ENCODE measurements at places on chromosomes 2 and 18.

GRCh38 chr2:42102024-42102590, 54.3 kb downstream of the PKDCC start:
- DNase-seq, result no peak

- DNase-seq, result no peak
Measured at GRCh38 chr2:44979581-44979980, 29.7 kb downstream of the SIX2 start.

DNA sequence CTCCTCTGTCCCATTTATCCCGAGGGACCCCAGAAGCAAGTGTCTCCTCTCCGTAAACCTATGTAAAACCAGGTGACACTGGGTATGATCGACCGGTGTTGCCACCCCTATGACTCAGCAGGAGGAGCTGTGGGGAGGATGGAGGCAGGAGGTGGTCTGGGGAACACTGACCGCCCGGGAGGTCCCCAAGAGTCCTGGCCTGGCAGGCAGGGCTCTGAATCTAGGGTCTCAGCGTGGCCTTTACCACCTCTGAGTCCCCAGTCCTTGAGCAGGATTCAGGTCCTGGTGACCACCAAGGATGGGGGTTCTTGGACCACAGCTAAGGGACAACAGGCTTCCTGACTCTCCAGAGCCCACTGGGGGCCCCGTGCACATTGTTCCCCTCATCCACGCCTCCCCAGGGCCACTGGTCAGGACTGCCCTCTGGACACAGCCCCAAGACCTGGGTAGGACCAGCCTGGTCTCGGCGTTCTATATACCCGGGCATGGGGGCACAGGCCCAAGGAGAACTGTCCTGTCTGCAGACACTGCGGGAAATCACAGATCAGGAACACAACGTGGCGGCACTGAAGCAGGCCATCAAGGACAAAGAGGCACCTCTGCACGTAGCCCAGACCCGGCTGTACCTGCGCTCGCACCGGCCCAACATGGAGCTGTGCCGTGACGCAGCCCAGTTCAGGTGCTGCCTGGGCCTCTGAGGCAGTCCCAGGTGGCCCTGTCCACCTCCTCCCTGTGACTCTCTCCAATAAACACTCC, 4.0 kb downstream of the TEKT4 start:
- DNase-seq, result no peak

GRCh38 chr2:111042261-111042660, 78.5 kb upstream of the BCL2L11 start:
- DNase-seq, result no peak

DNA sequence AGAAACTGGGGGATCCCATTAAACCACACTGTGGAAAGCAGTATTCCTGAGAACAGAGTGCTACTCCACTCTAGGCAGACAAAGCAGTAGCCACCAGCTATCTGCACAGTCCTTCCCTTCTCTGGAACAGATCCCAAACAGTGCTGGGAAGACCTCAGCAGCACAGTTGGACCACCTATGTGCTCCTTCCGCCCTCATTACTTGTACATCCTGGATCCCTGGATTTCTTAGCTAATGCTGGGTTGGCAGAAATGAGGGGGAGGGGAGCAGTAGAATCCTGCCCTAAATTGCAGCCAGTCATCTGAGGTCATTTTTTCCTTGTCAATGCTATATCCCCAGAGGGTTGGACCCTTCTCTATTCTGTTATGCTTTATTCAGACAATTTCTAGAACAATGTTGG, 13.8 kb upstream of the MALT1 start:
- DNase-seq, result no peak

DNA sequence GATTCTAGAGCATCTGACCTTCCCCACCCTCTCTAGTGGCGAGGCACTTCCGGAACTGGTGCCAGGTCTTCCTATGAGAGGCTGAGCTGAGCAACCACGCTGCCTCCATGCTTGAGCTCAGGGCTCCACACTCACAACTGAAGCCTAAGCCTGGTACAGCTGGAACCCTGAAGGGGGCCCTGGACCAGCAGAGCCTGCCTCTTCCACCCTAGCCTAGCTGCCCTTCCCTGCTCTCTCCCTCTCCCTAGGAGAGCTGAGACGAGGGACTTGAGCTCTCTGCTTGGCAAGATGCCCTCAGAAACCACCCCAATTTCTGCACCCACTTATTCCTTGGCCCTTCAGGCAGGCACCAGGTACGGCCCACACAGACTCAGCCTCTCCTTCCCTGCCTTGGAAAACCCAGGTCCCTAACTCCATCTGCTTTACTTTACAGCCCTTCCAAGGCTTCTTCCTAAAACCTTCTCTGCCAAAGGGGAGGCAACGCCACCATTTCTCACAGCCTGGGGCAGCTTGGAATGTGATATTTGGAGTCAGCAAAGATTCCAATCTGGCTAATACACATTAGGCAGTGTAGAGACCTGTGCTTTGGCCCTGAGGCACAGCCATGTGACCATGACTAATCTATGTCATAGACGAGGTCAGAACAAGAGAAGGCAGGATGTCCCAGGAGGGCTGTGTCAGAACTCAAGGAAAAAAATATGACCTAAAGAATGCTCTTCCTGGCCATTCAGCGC, 18.8 kb downstream of the COX7A2L start:
- DNase-seq, result no peak

GRCh38 chr2:217693363-217693762, 309.4 kb downstream of the TNS1 start:
- no peak for DNase-seq

DNA sequence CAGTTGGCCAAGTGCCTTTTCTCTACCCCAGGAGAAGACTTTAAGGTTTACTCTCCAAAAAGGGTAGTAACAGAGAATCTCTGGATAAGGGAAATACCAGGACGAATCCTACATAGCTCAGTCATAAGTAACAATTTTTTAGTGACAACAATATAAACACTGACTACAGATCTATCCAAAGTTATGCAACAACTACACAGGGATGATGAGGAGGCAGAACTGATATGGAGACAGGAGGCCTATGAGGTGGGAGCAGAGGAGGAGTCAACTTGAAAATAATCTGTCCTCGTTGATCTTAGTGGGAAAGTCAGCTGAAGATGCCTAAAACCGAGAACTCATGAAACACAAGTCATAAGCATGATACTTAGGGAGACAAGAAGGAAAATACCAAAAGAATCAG, 40.2 kb downstream of the SLC35F5 start:
- no peak for DNase-seq

DNA sequence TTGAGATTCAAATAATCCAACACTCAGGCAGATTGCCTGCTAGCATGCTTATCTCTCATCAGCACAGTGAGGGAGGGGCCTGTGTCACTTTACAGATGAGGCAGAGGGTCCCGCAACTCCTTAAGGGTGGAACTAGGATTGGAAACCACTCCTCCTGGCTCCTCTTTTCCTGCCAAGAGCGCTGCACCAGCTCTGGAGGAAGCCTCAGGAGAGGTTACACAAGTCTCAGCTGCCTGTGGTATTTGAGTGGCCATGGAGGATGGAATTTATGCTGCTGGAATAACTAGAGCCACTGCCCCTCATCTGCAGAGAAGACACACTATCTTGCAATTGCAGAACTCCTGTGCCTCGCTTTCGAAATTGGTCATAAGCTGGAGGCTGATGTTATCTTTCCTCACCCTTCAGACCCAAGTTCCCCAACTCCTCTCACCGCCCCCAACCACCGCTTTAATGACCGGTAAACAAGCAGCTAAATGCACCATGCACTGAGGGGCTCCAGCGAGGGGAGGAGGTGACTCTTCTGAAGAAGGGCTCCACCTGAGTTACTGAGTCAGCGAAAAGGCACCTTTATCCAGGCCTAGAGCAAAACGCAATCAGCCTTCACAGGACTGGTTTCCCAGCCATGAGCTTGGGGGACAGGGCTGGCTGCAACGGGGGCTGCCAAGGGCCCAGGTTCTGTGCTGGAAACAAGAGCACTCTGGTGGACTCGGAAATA, 245.8 kb downstream of the SOX11 start:
- no peak for DNase-seq

GRCh38 chr2:28465148-28465885, 30.5 kb upstream of the PLB1 start:
- DNase-seq, result no peak

DNA sequence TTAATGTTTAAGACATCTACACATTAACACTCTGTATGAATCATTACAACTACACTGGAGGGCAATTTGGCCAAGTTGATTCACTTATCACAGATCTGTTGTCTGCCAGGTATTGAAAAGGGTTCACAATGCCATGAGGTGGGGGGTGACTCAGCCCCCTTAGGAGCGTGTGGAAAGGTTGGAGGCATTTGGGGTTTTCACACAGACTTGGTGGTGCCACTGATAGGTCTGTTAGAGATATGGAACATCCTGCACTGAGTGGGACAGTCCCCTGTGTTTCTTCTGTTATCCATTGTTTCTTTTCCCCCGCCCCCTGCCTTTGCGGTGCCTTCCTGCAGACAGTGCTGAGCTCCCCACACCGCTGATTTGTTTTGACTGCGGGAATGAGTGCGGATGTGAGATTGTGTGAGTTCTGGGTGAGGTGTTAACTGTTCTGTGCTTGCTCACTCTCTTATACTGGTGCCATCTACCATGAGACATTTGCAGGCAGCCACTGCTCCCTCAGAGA, 9.3 kb upstream of the TSN start:
- DNase-seq, result no peak

- DNase-seq, result no peak
Measured at GRCh38 chr2:215032153-215032552, 106.3 kb downstream of the ABCA12 start.

- DNase-seq, result no peak
Measured at GRCh38 chr2:145413261-145414030, 893.5 kb upstream of the ZEB2 start.

GRCh38 chr2:101330253-101330933, 21.9 kb upstream of the RNF149 start:
- DNase-seq, result no peak

DNA sequence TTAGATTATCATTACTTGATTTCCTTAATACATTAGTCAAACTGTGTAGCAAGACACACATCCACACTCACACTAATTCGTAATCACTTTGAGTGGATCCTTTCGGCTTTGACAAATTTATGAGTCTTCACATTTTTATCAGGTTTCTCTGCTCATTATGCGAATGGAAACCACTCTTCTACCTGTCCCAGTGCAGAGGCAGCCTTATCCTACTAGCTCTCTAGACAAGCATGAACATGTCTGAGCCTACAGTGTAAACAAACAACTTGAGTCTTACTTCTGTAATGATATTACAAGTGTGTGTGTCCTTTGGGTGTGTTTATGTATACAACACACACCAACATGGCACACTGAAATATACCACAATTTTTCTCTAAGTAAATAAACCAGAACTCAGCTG, 361.9 kb upstream of the CHST9 start:
- no peak for DNase-seq

GRCh38 chr2:62489162-62489561, 16.8 kb downstream of the TMEM17 start:
- no peak for DNase-seq

DNA sequence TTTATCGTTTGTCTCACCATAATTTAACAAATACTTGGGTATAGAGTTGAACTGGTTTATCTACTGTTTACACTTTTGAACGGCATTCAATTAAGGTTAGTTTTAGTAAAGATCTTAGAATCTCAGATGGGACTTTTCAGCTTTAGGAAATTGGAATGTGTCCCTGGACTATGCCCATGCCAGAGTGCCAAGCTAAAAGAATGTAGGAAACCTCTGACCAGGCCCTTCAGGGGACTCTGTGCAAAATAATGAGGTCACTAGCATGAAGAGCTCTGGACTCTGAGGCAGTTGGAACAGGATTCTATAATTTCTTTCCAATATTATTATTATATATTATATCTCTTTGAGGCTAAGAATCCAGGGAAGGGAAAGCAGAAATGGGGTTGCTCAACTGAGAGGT, 13.5 kb downstream of the DIS3L2 start:
- no peak for DNase-seq

DNA sequence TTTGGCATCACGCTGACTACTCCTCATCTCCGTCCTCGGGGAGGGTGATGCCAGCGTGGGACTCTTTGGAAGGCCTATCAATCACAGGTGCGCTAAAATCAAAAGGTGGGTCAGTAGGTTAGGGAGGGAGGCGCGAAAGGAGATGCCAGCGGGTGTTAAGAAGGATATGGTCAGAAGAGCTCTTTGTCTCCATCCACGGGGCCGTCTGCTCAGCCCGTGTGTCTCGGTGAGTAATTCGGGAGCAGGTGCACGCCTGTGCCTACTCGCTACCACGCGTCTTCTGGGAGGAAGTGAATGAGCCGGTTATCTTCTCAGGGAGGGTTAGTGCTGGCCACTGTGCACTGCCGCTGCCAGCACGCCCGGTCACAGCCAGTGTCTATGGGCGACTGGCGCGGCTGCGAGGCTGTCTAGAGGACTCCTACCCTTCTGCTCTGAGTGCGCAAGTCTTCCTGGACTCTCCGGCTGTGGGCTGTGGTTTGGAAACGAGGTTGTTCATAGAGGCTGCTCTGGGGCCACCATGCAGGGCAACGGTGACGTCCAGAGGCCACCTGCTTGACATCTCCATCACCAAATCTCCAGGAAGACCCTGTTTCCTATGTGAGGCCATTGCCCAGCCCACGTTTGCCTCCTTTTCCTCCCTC, 153.4 kb downstream of the MBP start:
- no peak for DNase-seq

GRCh38 chr2:121386707-121387106, 101.7 kb upstream of the TFCP2L1 start:
- DNase-seq, result no peak

GRCh38 chr2:43068041-43068533, 158.3 kb downstream of the ZFP36L2 start:
- DNase-seq, result no peak

- no peak for DNase-seq
Measured at GRCh38 chr2:218898109-218898878, 17.6 kb downstream of the WNT10A start.

GRCh38 chr2:178306352-178307073, 112.2 kb downstream of the OSBPL6 start:
- no peak for DNase-seq

All from NCI-H2081 treated with DMSO at 0.1 percent for 48 hours (cell line).